ENCODE measurements at places on chromosomes 5 and 9.

DNA sequence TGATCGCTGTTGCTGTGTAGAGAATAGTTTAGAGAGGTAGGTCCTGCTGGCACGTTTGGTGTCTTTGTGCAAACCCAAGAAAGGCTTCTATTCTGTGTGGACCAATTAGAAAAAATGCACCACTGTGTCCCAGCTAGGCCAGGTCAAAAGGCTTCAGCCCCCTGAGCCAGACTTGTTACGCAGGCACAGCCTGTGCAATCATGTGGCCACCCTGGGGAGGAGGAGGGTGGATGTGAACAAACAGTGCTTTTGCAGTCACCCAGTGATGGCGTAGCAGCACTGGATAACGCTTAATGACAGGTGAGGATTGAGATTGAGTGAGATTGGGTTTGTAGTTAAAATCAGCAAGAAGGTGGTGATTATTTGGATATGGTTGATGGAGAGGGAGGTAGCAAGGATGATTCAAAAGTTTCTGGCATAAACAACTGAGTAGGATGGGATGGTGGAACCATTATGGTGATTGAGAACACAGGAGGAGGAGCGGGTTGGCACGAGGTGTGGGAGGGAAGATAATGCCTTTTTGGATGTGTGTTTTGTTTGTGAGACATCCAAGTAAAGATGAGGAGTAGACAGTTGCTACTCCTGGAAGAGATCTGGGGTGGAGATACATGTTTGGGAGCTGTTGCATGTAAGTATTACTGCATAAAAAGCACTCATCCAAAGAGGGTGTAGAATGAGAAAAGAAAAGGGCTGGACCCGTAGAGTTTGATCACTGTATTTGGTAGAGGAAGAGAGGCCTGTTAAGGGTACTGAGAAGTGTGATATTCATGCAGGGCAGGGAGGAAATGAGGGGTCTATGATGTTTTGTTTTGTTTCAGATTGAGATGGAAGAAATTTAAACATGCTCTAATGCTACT lies 6.7 kb downstream of the GCNT1 start:
- DNase-seq = no peak

DNA sequence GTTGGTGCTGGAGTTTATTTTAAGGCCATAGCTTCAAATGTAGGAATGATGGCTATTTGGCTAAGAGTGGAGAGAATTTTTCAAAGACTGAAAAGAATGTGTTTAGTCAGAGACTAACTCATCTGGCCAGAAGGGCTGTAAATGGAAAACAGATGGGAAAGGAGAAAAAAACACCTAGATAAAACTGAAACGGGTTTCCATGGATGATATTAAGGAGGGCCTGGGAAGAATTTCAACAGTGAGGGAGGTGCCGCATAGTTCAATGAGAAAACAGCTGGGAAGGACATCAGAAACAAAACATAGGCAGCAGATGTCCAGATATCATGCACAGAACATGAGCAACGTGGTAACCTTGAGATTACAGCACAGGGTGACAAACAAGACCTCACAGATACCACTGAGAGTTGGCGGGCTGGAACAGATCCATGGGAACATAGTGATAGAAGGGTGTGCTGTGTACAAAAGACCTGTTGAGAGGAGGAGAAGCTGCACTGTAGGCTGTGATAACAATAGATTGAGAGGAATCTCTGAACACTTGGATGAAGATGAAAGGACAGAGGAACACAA lies 31.2 kb upstream of the RAD23B start:
- peak; percentile 95 for DNase-seq

- no peak for DNase-seq
Observed at GRCh38 chr9:27059907-27060306, 49.1 kb upstream of the TEK start.

- no peak for DNase-seq
Observed at GRCh38 chr9:4320021-4320420, 20.2 kb upstream of the GLIS3 start.

- no peak for DNase-seq
Observed at GRCh38 chr9:3012842-3013241, 168.9 kb upstream of the PUM3 start.

DNA sequence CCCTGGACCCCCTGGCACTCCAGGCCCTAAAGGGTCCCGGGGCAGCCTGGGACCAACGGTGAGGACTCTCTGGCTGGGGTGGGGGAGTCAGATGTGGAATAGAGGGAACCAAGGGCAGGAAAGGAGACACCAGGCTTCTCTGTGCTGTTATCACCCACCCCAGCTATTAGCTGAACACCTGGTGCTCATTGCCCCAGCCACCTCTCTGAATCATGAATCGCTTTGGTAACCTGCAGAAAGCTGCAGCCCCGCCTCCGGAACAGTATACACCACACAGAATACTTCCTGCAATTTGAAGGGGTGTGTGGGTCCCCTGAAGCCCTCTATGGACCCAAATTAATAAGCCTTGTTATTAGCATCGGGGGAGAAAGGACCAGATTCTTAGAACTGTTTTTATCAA lies 40.4 kb upstream of the ORM1 start:
- DNase-seq = no peak

DNA sequence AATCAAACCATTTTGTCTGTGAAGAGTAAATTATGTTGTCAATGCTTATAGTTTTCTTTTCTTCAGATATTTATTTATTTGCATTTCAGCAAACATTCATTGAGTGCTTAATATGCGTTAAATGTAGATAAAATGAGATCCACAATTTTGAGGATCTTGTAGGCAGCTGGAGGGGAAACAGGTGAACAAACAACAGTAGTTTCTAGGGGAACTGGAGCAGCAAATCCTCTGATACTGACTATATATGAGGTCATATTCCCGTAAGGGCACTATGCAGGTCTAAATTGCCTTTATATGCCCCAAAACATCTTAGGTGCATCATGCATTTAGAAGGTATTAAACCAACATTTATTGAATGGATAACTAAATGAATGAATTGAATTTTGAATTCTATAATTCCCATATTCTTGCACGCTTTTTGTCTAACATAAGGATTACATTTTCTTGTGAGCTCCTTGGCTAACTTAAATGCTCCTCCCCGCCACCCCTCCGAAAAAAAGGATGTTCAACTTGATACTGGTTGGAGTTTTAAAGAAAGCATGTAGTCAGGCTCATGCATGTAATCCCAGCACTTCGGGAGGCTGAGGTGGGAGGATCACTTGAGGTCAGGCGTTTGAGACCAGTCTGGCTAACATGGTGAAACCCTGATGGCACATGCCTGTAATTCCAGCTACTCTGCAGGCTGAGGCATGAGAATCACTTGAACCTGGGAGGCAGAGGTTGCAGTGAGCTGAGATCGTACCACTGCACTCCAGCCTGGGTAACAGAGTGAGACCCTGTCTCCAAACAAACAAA lies 299.8 kb downstream of the TMEM38B start:
- DNase-seq = no peak

DNA sequence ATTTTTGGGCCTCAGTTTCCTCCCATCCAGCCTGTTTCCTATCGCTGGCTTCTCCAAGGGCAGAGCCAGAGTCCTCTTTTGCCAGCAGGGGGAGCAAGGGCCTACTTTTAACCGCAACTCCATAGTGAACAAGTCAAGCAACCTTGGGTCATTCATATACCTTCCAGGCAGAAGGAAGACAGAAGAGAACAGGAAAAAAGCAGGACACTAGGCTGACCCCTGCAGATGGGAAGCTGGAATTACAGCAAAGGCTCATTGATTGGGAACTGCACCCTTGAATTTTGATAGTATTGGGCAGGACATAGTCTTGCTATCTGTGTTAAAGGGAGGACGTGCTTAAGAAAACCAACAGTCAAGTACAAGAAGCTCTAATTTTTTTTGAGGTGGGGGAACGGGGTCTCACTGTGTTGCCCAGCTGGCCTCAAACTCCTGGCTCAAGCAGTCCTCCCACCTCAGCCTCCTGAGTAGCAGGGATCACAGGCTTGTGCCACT lies 30.1 kb downstream of the QRFP start:
- peak; percentile 90 for DNase-seq

- DNase-seq = no peak
Observed at GRCh38 chr5:166165596-166165995, 2125.8 kb upstream of the WWC1 start.

- no peak for DNase-seq
Observed at GRCh38 chr5:90965110-90965685, 406.6 kb downstream of the ADGRV1 start.

GRCh38 chr5:2371419-2371710 lies 380.1 kb downstream of the IRX2 start:
- no peak for DNase-seq

- DNase-seq = peak; percentile 98
Observed at GRCh38 chr9:137083394-137084004, 3.3 kb upstream of the MAN1B1 start.

- no peak for DNase-seq
Observed at GRCh38 chr5:135174315-135175096, 140.5 kb upstream of the PITX1 start.

GRCh38 chr5:181100121-181100875 lies 30.7 kb downstream of the OR2V1 start:
- DNase-seq = peak; percentile 17

- no peak for DNase-seq
Observed at GRCh38 chr9:133928248-133928764, 63.8 kb downstream of the VAV2 start.

DNA sequence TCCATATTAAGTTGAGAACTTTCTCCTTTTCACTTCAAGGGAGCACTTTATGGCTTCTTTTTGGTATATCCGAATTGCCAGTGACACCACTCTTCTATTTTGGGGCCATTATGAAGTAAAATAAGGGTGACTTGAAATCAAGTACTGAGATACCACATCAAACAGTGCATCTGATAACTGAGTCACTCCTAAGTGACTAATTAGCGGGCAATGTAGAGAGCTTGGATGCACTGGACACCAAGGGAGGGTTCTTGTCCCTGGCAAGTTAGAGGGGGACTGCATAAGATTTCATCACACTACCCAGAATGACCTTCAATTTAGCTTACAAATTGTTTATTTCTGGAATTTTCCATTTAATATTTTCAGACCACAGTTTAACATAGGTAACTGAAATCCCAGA lies 813.9 kb upstream of the CDH10 start:
- no peak for DNase-seq

DNA sequence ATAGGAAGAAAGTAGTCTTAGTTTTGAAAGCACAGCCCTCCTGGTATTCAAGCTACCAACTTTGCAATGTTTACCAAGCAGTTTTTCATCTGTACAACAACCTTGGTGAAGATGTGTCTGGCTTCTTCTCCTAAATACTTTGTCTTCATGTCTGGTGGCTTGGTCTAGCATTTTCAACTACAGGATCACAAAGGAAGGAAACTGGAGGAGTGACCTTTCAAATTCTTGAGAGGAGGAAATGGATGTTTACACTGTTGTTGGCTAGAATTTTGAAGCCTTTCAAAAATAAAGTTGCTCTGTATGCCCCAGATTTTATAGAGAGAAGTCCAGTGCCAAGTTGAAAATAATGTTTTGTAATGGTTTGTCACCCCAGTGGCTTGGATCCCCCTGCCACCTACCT lies 16.3 kb downstream of the PAM start:
- no peak for DNase-seq

- DNase-seq = no peak
Observed at GRCh38 chr5:127958421-127959011, 125.0 kb upstream of the SLC12A2 start.

DNA sequence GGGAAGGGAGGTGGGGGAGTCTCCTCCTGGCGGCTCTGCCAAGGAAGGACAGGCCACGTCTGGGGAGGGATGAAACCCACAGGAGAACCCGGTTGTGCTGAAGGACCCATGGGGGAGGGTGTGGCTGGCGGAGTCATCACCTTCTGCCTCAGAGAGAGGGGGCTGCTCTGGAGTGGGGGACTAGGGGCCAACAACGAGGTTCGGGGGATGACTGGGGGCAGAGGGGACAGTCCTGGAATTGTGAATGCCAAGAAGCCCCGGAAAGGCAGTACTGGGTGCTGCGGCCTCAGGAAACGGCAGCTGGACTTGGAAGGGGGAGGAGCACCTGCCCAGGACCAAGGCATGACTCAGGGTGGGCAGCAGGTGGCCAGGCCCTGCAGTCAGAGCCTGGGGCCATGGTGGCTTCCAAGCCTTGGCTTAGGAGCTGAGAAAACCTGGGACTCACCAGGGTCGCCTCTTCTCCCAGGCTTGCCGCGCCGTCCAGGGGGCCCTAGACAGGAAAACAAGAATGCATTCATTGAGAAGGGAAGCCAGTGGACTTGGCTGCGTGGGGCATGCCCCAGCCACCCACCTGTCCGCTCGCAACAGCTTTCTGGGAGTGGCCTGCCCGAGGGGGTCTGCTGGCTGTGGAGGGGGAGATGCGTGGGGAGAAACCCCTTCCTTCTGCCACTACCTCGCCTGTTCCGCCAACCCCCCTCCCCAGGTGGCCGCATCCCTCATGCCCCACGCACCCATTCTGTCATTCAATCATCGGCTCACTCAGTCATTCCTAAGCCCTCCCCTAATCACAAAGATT lies 74.0 kb upstream of the PHYKPL start:
- DNase-seq = no peak

DNA sequence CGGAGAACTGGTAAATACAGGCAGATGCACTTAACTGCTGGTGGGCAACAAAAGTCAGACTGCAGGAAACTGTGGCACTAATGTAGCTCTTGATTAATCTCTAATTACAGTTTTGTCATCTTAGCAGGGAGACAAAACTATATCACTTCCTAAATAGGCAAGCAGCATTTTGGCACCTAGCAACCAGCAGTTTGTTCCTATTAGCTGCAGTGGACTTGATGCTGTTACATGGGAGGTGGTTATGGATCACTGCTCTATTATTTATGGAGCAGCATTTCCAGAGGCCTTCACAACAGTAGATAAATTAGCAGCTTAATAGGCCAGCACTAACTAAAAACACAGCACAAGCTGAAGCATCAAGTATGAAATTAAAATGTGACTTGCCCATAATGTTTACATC lies 518.3 kb upstream of the ITGA1 start:
- DNase-seq = no peak

GRCh38 chr9:36933676-36934215 lies 100.3 kb downstream of the PAX5 start:
- no peak for DNase-seq

GRCh38 chr9:4146293-4146692 lies 153.6 kb downstream of the GLIS3 start:
- DNase-seq = no peak

DNA sequence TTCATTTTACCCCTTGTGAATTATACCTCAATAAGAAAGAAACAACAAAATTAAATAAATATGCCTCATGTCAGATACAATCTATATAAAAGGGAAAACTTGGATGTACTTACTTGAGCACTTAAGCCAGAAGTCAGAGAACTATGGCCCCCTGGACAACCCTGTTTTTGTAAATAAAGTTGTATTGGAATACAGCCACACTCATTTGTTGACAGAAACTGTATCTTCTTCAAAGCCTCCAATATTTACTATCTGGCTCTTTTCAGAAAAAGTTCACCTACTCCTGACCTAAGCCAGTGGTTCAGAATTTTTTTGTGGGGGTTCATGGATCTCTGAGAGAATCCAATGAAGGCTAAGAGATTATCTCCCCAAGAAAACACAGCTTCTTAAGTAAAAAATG lies 45.3 kb upstream of the RASEF start:
- no peak for DNase-seq
